ENCODE measurements at places on chromosomes 7 and 10. TPM values are rescaled to one million over a fixed set of nuclear protein-coding genes. Genes with fewer than 3 reads are reported as not detected.

DNA sequence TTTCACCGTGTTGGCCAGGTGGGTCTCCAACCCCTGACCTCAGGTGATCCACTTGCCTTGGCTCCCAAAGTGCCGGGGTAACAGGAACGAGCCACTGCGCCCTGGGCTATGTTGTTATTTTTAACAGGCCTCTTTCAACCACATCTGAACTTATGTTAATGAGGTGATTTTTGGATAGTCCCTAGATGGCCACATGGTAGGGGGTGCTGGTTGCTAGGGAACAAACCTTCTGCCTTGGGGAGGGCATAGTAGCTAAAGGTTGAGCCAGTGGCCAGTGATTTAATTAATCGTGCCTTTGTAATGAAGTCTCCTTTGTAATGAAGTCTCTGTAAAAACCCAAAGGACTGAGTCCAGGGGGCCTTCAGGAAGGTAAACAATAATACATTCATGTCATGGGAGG is 9.1 kb downstream of the COMTD1 start:
- H3K4me3 ChIP-seq = peak overlapping the region; percentile 46
- peaks cover 32% of the 10 kb centered on the region for H3K4me1 ChIP-seq
- H3K27me3 ChIP-seq = no peaks in the 10 kb centered on the region
- no peak for DNase-seq

CLCN1 gene
- total RNA-seq = not detected

DNA sequence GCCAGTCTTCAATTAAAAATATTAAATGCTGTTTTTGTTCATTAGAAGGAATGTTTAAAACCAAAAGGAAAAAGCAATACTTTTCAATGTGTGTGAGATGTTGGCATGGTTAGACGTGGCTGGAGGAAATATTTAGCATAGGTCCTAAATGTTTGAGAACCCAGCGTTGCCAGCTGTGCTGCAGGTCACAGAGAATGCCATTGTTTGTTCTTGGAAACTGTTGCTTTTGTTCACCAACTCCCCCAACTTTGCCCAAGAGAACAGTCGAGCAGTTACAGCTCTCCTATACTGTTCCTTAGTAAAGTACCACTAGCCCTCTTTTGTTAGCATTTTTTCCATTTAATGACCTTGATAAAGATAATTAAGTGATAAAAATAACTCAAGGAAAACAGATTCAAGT is 44.5 kb upstream of the ELMO1 start:
- H3K27ac ChIP-seq = no peak overlapping the region
- H3K36me3 ChIP-seq = no peaks in the 10 kb centered on the region
- no peaks in the 10 kb centered on the region for H3K4me1 ChIP-seq

TBX20 gene
- total RNA-seq = 0.35 TPM
